Activated T-cell treated with anti-CD3 and anti-CD28 coated beads, Interleukin-2, amount 50 U/mL, for 72 hours (primary cell): ENCODE measurements at places on chromosomes 11 and 22.

- no peaks in the 10 kb centered on the region for H3K36me3 ChIP-seq
- no peak for DNase-seq
- H3K27ac ChIP-seq: no peak overlapping the region
- no peaks in the 10 kb centered on the region for H3K4me1 ChIP-seq
Measured at GRCh38 chr11:18804199-18804999, 12.8 kb upstream of the PTPN5 start.

GRCh38 chr11:72478669-72479068, 44.3 kb upstream of the CLPB start:
- no peaks in the 10 kb centered on the region for H3K36me3 ChIP-seq
- peaks cover 10% of the 10 kb centered on the region for H3K4me1 ChIP-seq
- H3K27me3 ChIP-seq: peaks cover 6% of the 10 kb centered on the region
- DNase-seq: no peak
- H3K27ac ChIP-seq: no peak overlapping the region

DNA sequence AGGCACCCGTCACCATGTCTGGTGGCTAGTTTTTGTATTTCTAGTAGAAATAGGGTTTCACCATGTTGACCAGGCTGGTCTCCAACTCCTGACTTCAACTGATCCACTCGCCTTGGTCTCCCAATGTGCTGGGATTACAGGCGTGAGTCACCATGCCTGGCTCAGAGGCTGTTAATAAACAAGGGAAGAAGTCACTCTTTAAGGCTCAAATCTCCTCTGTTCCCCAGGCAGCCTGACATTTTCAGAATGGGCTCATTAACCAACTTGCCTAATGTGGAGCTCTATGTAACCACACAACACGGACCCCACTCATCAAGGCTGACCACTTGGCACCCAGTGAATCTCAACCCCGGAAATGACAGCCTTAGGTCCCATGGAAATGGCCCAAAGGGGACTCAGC, 24.1 kb downstream of the APOL3 start:
- no peaks in the 10 kb centered on the region for H3K36me3 ChIP-seq
- no peaks in the 10 kb centered on the region for H3K27me3 ChIP-seq
- DNase-seq: no peak
- no peak overlapping the region for H3K27ac ChIP-seq
- peaks cover 19% of the 10 kb centered on the region for H3K4me1 ChIP-seq
- no peak overlapping the region for H3K4me3 ChIP-seq

GRCh38 chr22:26033071-26033470, 136.2 kb upstream of the SEZ6L start:
- no peaks in the 10 kb centered on the region for H3K36me3 ChIP-seq
- H3K4me3 ChIP-seq: no peak overlapping the region
- no peaks in the 10 kb centered on the region for H3K4me1 ChIP-seq

DNA sequence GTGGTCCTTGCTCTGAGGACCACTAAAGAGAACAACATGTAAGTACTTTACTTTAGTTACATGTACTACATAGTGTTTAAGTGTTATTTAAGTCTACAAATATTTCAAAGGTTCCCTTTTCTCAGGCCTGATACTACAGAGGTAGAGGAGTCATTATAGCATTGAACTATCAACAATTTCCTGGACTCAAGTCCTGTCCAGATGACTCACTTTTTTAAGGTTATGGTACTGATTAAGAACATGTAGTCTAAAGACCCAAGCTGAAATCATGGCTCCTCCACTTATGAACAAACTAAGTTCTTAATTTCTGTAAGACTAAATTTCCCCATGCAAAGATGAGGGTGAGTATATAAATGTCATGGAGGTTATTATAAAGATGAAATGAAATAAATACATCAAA, 74.7 kb downstream of the NARS2 start:
- peaks cover 7% of the 10 kb centered on the region for H3K4me1 ChIP-seq
- no peak overlapping the region for H3K27ac ChIP-seq
- no peak for DNase-seq
- no peaks in the 10 kb centered on the region for H3K27me3 ChIP-seq
- no peak overlapping the region for H3K4me3 ChIP-seq
